ENCODE measurements at places on chromosomes 4 and X.

- no peak overlapping the region for H3K4me3 ChIP-seq
- peaks cover 36% of the 10 kb centered on the region for H3K27me3 ChIP-seq
- no peak for DNase-seq
- no peaks in the 10 kb centered on the region for H3K36me3 ChIP-seq
- H3K4me1 ChIP-seq = no peaks in the 10 kb centered on the region
Measured at GRCh38 chr4:153798420-153798819, 9.5 kb upstream of the SFRP2 start.

GRCh38 chrX:112628288-112628687 lies 51.5 kb downstream of the LHFPL1 start:
- no peaks in the 10 kb centered on the region for H3K27me3 ChIP-seq
- H3K4me1 ChIP-seq = peaks cover 5% of the 10 kb centered on the region
- no peaks in the 10 kb centered on the region for H3K36me3 ChIP-seq
- no peak for DNase-seq
- H3K4me3 ChIP-seq = no peak overlapping the region
- no peak overlapping the region for H3K27ac ChIP-seq

GRCh38 chr4:26866781-26867180 lies 6.1 kb downstream of the STIM2 start:
- H3K27me3 ChIP-seq = no peaks in the 10 kb centered on the region
- DNase-seq = no peak
- H3K36me3 ChIP-seq = peaks cover 4% of the 10 kb centered on the region
- peaks cover 71% of the 10 kb centered on the region for H3K4me1 ChIP-seq
- no peak overlapping the region for H3K27ac ChIP-seq
- no peak overlapping the region for H3K4me3 ChIP-seq

- H3K4me3 ChIP-seq = no peak overlapping the region
- H3K27ac ChIP-seq = no peak overlapping the region
- H3K4me1 ChIP-seq = peaks cover 7% of the 10 kb centered on the region
- no peaks in the 10 kb centered on the region for H3K36me3 ChIP-seq
Measured at GRCh38 chr4:139749338-139749737, 83.7 kb downstream of the MGST2 start.

GRCh38 chr4:19155568-19155967 lies 1096.1 kb upstream of the SLIT2 start:
- H3K4me1 ChIP-seq = no peaks in the 10 kb centered on the region
- DNase-seq = no peak
- no peaks in the 10 kb centered on the region for H3K27me3 ChIP-seq
- no peak overlapping the region for H3K27ac ChIP-seq
- H3K36me3 ChIP-seq = peaks cover 5% of the 10 kb centered on the region

DNA sequence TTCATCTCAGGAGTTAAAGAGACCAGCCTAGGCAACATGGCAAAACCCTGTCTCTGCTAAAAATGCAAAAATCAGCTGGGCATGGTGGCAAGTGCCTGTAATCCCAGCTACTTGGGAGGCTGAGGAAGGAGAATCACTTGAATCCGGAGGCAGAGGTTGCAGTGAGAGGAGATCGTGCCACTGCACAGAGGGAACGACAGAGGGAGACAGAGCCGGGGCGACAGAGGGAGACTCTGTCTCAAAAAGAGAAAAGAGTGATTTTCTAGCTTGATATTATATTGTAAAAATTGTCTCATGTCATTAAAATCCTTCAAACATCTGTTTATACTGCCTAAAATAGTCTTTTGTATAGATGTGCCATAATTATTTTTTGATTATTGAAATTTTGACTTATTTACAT lies 225.4 kb upstream of the AGA start:
- no peaks in the 10 kb centered on the region for H3K36me3 ChIP-seq
- H3K27ac ChIP-seq = no peak overlapping the region
- H3K4me3 ChIP-seq = no peak overlapping the region
- no peak for DNase-seq

DNA sequence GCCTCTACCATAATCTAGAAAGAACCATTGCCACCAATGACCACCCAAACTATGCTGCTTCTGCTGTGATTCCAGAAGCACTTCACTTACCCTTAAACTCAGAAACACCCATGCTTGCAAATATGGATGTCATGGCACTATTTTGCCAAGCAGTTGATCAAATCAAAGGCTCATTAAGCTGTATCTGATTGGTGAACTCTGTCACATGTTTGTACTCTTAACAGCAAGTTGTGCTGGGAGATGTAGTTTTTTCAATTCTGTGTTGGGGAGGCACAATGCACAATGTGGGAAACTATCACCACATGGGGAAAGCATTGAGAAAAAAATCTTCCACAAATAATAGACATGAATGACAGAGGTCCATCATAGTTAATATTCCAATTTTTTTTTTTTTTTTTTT lies 19.2 kb upstream of the SPCS3 start:
- H3K36me3 ChIP-seq = no peaks in the 10 kb centered on the region
- H3K27ac ChIP-seq = no peak overlapping the region
- H3K27me3 ChIP-seq = peaks cover 15% of the 10 kb centered on the region
- H3K4me3 ChIP-seq = no peak overlapping the region
- no peak for DNase-seq

- no peaks in the 10 kb centered on the region for H3K27me3 ChIP-seq
- no peak for DNase-seq
- no peak overlapping the region for H3K27ac ChIP-seq
Measured at GRCh38 chr4:165787516-165788274, 85.3 kb upstream of the TLL1 start.

DNA sequence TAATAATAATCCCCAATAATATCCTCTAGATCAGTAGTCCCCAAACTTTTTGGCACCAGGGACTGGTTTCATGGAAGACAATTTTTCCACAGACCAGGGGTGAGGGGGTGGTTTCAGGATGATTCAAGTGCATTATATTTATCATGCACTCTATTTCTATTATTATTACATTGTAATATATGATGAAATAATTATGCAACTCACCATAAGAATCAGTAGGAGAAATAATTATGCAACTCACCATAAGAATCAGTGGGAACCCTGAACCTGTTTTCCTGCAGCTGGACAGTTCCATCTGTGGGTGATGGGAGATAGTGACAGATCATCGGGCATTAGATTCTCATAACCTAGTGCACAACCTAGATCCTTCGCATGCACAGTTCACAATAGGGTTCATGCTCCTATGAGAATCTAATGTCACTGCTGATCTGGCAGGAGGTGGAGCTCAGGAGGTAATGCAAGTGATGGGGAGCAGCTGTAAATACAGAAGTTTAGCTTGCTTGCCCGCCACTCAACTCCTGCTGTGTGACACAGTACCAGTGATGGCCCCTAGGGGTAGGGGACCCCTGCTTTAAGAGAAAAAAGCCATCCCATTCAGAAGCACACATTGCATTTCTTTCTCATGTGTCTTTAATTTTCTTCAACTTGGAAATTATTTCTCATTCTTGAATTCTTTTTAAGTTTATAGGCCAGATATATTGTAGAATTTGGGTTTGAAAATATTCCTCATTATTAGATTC lies 16.0 kb upstream of the SH3RF1 start:
- H3K27ac ChIP-seq = no peak overlapping the region
- DNase-seq = peak; percentile 17
- H3K27me3 ChIP-seq = peaks cover 1% of the 10 kb centered on the region
- no peak overlapping the region for H3K4me3 ChIP-seq
- H3K4me1 ChIP-seq = no peaks in the 10 kb centered on the region

Data from activated CD4-positive, alpha-beta T cell treated with anti-CD3 and anti-CD28 coated beads for 36 hours (primary cell).